Endothelial cell (in vitro differentiated cells): ENCODE measurements at places on chromosomes 5 and 9. TPM values are rescaled to one million over a fixed set of nuclear protein-coding genes. Genes with fewer than 3 reads are reported as not detected.
A peak's percentile ranks its signal among the peaks of the same experiment; 100 is the strongest.

The ACOT12 gene
- total RNA-seq: not detected

The SLC34A1 gene
- total RNA-seq: not detected

The MYMK gene
- not detected for total RNA-seq

The SPINK7 gene
- total RNA-seq: not detected

The BHMT gene
- total RNA-seq: not detected

The INSL4 gene
- total RNA-seq: not detected

DNA sequence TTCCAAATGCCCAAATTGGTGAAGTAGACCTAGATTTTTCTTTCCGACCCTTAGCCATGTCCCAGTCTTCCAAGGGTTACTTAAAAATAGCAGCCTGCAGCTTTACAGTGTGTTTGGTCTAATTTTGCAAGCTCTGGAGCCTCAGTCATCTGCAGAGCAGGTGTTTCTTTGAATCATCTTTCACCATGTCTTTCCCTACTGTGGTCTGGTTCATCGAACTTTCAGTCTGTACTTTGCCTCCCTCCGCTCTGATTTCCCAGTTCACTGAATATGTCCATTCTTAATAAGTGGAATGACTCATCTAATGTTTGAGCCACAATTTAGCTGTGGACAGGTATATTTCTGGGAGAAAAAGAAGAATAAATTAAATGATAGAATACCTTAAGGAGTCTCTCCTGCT, 1060.7 kb downstream of the EFNA5 start:
- no peak overlapping the region for H3K4me3 ChIP-seq
- no peak overlapping the region for H3K27ac ChIP-seq
- DNase-seq: no peak
- no peaks in the 10 kb centered on the region for H3K4me1 ChIP-seq

- no peaks in the 10 kb centered on the region for H3K27me3 ChIP-seq
- H3K4me1 ChIP-seq: no peaks in the 10 kb centered on the region
- no peaks in the 10 kb centered on the region for H3K36me3 ChIP-seq
These were observed 1060.4 kb downstream of the CDH12 start for GRCh38 chr5:21792748-21793147.

DNA sequence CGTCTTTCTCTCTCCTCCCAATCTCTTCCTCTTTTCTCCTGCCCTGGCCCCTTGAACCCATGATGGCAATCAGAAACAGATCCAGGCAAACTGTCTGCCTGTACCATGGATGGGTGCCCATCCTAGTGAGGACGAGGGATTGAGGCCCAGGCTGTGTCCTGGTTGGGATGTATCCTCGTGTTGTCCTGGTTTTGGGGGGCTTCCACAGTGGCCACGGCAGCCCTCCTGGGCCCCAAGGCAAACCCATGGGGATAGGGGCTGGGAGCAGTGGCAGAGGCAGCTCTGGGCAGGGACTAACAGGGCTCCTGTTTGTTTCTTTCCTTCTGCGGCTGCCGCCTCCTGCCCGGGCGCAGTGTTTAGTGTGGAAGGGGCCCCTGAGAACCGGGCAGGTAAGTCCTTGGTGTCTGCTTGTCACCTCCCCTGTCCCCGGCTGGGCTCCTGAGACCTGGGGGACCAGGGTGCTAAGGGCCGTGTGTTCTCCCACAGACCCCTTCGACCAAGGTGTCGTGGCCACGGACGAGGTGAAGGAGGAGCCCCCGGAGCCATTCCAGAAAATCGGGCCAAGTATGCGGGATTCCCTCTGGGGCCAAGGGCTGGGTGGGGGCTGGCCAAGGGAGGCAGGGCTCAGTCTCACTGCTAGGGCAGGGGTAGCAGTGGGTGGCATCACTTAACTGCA, 70.0 kb downstream of the AMBP start:
- H3K4me3 ChIP-seq: no peak overlapping the region
- H3K4me1 ChIP-seq: peaks cover 4% of the 10 kb centered on the region
- H3K36me3 ChIP-seq: peaks cover 30% of the 10 kb centered on the region
- no peaks in the 10 kb centered on the region for H3K27me3 ChIP-seq

- H3K27ac ChIP-seq: no peak overlapping the region
- no peaks in the 10 kb centered on the region for H3K27me3 ChIP-seq
- H3K4me3 ChIP-seq: no peak overlapping the region
These were observed 437.4 kb downstream of the ARHGEF28 start for GRCh38 chr5:74063346-74063745.

GRCh38 chr9:108779551-108780325, 76.0 kb downstream of the ACTL7B start:
- no peaks in the 10 kb centered on the region for H3K36me3 ChIP-seq
- no peak overlapping the region for H3K27ac ChIP-seq
- no peak for DNase-seq

DNA sequence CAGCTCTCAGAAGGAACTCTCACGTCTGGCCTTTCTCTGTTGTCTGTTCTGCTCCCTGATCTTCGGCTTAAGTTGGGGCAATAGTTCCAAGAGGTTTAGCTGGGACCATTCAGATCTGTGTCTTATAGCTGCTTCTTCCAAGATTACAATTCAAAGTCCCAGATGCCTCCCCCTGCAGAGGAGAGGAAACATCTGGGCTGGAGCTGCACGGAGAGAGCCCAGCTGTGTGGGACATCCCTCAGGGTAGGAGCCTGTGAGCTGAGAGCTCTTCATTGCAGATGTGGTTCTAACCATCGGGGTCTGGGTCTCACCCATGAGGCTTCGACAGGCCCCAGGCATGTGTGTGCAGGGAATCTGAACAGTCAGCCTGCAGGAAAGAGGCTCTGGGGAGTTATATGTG, 9.0 kb upstream of the PHF19 start:
- H3K27me3 ChIP-seq: peaks cover 2% of the 10 kb centered on the region
- H3K4me3 ChIP-seq: no peak overlapping the region
- H3K27ac ChIP-seq: no peak overlapping the region

GRCh38 chr5:63032343-63032742, 453.7 kb downstream of the LRRC70 start:
- no peak overlapping the region for H3K4me3 ChIP-seq
- no peaks in the 10 kb centered on the region for H3K4me1 ChIP-seq
- H3K36me3 ChIP-seq: peaks cover 29% of the 10 kb centered on the region
- no peaks in the 10 kb centered on the region for H3K27me3 ChIP-seq

- H3K4me1 ChIP-seq: no peaks in the 10 kb centered on the region
- no peak for DNase-seq
- peak overlapping the region; percentile 36 for H3K27ac ChIP-seq
- no peak overlapping the region for H3K4me3 ChIP-seq
- peaks cover 61% of the 10 kb centered on the region for H3K36me3 ChIP-seq
- peaks cover 4% of the 10 kb centered on the region for H3K27me3 ChIP-seq
These were observed 120.0 kb upstream of the CACNA1B start for GRCh38 chr9:137757613-137758029.

DNA sequence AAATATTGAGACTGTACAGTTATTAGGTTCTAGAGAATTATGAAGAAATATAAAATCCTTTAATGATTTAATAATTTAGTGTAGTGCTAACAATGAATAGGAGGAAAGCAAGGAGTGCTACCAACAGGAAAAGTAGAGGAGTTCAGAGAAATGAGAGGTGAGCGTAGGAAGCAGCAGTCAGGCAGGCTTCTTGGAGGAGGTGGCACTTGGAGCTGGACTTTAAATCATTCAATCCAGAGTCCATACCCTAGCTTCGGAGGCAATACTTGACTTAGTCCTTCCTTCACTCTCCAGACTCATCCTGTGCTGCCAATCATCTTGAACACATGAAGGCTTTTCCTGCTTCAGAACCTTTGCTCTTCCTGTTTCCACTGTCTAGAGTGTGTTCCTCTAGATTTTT, 254.3 kb downstream of the GRIA1 start:
- H3K27me3 ChIP-seq: peaks cover 5% of the 10 kb centered on the region
- H3K4me3 ChIP-seq: no peak overlapping the region
- peaks cover 9% of the 10 kb centered on the region for H3K36me3 ChIP-seq

- no peak overlapping the region for H3K4me3 ChIP-seq
- peaks cover 54% of the 10 kb centered on the region for H3K4me1 ChIP-seq
- peaks cover 19% of the 10 kb centered on the region for H3K36me3 ChIP-seq
- DNase-seq: no peak
These were observed 14.8 kb downstream of the FAM219A start for GRCh38 chr9:34443533-34443932.

DNA sequence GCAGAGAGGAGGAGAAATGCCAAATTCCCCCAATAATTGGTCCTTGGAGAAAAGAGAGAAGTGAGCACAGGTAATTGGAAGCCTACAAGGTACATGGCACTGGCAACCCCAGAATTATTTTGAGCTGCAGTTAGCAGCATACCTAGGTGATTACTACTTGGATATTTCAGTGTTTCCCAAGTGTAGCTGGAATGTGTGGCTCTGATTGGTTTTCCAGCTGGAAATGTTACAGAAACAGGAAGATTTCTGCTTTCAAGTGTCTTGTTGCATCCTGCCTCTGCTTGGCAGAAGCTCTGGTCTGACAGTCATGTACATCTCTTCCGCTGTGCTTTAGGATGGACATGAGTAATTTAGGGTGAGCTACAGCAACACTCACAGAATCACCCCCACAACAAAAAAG, 262.1 kb downstream of the ENC1 start:
- no peak overlapping the region for H3K4me3 ChIP-seq
- H3K27ac ChIP-seq: no peak overlapping the region
- H3K36me3 ChIP-seq: no peaks in the 10 kb centered on the region
- H3K4me1 ChIP-seq: peaks cover 7% of the 10 kb centered on the region

DNA sequence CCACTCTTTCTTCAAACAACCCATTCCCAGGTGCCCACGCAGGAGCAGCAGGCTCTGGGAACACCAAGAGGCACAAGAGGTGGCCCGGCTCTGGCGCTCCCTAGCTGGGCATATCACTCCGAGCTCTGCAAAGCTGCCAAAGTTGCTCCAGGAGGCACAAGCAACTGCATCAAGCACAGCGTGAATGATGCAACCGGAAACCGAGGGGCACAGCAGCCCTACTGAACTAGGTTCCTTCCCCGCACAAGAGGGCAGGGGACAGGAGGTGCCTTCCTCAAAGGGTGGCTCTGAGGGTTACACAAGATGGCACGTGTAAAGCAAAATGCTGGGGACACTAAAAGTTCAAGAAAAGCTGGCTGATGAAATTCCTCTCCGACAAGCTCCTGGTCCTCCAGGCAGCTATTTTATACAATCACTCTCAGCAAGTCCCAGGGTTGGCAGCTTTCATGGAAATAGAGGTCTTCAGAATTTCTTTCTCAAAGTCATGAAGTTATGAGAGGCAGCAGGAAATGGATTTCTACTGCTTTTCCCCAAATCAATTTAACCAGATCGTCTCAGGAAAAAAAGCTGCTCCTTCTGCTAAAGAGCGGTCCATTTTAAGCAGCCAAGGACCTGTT, 22.9 kb downstream of the PSMB7 start:
- H3K36me3 ChIP-seq: no peaks in the 10 kb centered on the region
- DNase-seq: no peak
- H3K27ac ChIP-seq: no peak overlapping the region
- H3K4me3 ChIP-seq: no peak overlapping the region

DNA sequence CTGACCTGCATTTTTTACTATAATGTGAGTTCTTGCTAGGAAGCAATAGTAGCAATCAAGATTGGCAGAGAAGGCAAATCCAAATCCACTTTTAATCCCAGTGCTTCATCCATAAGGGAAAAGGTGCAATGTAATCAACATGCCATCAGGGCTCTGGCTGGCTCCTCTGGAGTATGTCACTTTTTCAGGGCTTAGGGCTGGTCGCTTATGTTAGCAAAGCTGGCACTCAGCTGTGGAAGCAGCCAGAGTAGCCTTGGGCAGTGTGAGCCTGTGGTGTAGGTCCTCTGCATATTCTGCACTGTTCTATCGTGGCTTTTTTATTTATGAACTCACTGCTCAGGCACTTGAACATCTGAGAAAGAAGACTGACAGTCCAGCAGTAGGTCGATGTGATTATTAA, 16.1 kb downstream of the ACTBL2 start:
- no peaks in the 10 kb centered on the region for H3K27me3 ChIP-seq
- DNase-seq: no peak
- H3K4me1 ChIP-seq: no peaks in the 10 kb centered on the region

- no peak overlapping the region for H3K4me3 ChIP-seq
- H3K4me1 ChIP-seq: peaks cover 22% of the 10 kb centered on the region
- H3K27me3 ChIP-seq: no peaks in the 10 kb centered on the region
- peaks cover 2% of the 10 kb centered on the region for H3K36me3 ChIP-seq
These were observed 106.3 kb upstream of the SSBP2 start for GRCh38 chr5:81856948-81857928.

- H3K27ac ChIP-seq: no peak overlapping the region
- no peak overlapping the region for H3K4me3 ChIP-seq
- H3K4me1 ChIP-seq: no peaks in the 10 kb centered on the region
- peaks cover 8% of the 10 kb centered on the region for H3K27me3 ChIP-seq
These were observed 2.1 kb upstream of the PCDHGA1 start for GRCh38 chr5:141328231-141328630.

- no peak overlapping the region for H3K27ac ChIP-seq
These were observed 323.5 kb downstream of the LRRC70 start for GRCh38 chr5:62902126-62902525.

- H3K27me3 ChIP-seq: no peaks in the 10 kb centered on the region
- no peaks in the 10 kb centered on the region for H3K36me3 ChIP-seq
- H3K4me1 ChIP-seq: peaks cover 11% of the 10 kb centered on the region
- no peak overlapping the region for H3K4me3 ChIP-seq
These were observed 171.6 kb downstream of the FAM174A start for GRCh38 chr5:100706776-100707175.

DNA sequence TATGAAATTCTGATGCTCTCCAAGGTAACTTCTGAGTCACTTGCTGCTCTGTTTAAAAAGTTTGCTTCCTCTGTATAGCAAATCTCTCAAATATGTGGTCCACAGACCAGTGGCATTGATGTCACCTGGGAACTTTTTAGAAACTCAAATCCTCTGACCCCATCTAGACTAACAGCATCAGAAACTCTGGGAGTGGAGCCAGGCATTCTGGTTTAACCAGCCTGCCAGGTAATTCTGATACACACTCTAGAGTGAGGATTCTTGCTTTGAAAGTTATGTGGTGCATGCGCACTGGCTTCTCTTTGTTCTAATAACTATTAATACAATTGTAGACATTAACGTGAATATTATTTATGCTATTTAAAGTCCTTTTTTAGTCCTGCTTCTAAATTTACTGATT, 298.1 kb downstream of the SLF1 start:
- H3K4me3 ChIP-seq: no peak overlapping the region
- no peak for DNase-seq
- H3K36me3 ChIP-seq: no peaks in the 10 kb centered on the region
- no peaks in the 10 kb centered on the region for H3K27me3 ChIP-seq

GRCh38 chr9:16450043-16450442, 420.4 kb downstream of the BNC2 start:
- no peaks in the 10 kb centered on the region for H3K27me3 ChIP-seq
- no peak overlapping the region for H3K4me3 ChIP-seq
- DNase-seq: no peak
- H3K4me1 ChIP-seq: no peaks in the 10 kb centered on the region

DNA sequence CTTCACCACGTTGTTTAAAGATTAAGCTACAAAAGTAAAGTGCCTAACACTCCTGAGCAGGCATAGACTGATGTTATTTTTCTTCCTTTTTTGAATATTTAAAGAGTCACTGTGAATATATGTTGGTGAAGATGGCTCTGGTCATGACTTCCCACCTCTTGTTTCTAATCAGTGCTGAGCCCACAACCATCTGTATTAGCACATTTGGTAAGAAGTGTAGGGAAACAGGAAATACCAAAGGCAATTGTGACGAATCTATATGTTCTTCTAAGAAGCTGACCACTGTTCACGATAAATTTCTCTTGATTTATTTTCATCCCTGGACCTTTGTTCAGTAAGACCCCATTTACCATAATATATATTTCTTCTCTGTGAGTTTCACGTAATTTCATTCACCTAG, 108.3 kb upstream of the PCA3 start:
- DNase-seq: no peak
- peaks cover 2% of the 10 kb centered on the region for H3K27me3 ChIP-seq
- H3K4me3 ChIP-seq: no peak overlapping the region
- H3K36me3 ChIP-seq: no peaks in the 10 kb centered on the region
- peaks cover 20% of the 10 kb centered on the region for H3K4me1 ChIP-seq
